ENCODE measurements at places on chromosomes 16 and 17. TPM values are rescaled to one million over a fixed set of nuclear protein-coding genes. Genes with fewer than 3 reads are reported as not detected.

Gene ULK2
- total RNA-seq = 18.6 TPM

Gene NPIPA7
- total RNA-seq = 3.9 TPM

Gene CLN3
- 28.5 TPM for total RNA-seq

DNA sequence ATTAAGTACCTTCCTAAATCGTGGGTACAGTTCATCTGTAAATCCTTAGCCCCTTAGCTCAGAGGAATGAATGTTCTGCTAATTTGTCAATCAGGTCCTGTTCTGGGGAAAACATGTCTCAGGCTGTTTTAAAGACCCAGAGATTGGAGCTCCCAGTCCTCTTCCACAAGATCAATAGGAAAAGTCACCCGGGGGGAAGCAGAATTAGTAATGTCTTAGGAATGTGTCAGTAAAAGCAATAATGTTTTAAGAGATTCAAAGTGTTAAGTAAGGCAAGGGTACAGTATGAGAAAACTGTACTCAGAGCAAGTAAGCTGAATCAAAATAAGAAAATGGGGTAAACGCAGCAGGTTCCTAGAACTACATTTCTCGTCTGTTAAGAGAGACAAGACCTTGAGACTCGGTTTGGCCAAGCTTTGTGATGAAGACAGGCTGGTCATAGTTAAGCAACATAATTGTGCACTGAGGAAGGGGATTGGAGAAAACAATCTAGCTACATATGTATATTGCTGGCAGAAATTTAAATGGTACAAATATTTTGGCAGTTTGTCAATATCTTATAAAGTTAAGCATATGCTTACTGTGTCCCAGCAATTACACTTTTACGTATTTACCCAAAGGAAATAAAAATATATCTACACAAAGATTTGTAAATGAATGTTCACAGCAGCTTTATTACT lies 192.9 kb upstream of the C17orf78 start:
- DNase-seq = no peak

- no peak for DNase-seq
These were observed 79.8 kb downstream of the ENGASE start for GRCh38 chr17:79154446-79154845.

Measured in activated T-helper 1 cell treated with anti-CD3 and anti-CD28 coated beads, Interleukin-12 subunit alpha, Interleukin-12 subunit beta, Interleukin-2, Interleukin-4 antibody, amounts not matched to agents 30 ng/mL and 10 ng/mL and 1 ng/mL, durations not matched to agents 14 hours and 24 hours and 36 hours (primary cell).